Ovary (tissue), 10 donors: ENCODE measurements at places on chromosomes 7 and 10. TPM values are rescaled to one million over a fixed set of nuclear protein-coding genes. Genes with fewer than 3 reads are reported as not detected.

TMEM176A gene
- 137 TPM for total RNA-seq

TMEM229A gene
- not detected for total RNA-seq

ADRA2A gene
- 15.1 TPM for total RNA-seq

PRLHR gene
- total RNA-seq = not detected

- DNase-seq = no peak
- H3K4me3 ChIP-seq = no peak overlapping the region
- H3K27me3 ChIP-seq = no peaks in the 10 kb centered on the region
These were observed 61.9 kb downstream of the SH3PXD2A start for GRCh38 chr10:103793429-103793828.

- no peaks in the 10 kb centered on the region for H3K27me3 ChIP-seq
- peaks cover 14% of the 10 kb centered on the region for H3K4me1 ChIP-seq
- no peak overlapping the region for H3K27ac ChIP-seq
- no peaks in the 10 kb centered on the region for H3K36me3 ChIP-seq
- no peak for DNase-seq
- no peak overlapping the region for H3K4me3 ChIP-seq
These were observed 221.2 kb downstream of the PLXNA4 start for GRCh38 chr7:132355048-132355447.

- H3K27me3 ChIP-seq = no peaks in the 10 kb centered on the region
- H3K27ac ChIP-seq = no peak overlapping the region
- H3K36me3 ChIP-seq = no peaks in the 10 kb centered on the region
- no peaks in the 10 kb centered on the region for H3K4me1 ChIP-seq
- H3K4me3 ChIP-seq = no peak overlapping the region
These were observed 183.4 kb upstream of the VIPR2 start for GRCh38 chr7:159328096-159328495.

DNA sequence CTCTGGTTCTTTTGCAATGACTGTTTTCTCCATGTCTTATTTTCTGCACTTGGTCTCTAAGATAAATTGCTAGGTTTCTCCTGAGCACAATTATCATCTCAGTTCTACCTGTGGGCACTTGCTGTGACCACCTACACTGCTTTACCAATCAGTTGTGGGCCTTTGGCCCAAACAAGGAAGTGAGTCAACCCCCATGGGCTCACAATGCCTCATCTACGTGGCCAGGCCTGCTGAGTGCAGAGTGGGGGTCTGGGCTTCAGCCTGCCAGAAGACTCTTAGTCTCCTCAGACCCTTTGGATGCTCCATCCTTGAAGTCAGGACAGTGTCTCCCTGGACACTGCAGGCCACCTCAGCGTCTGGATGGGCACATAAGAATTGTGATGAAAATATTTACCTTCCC lies 20.3 kb downstream of the SCART1 start:
- H3K27ac ChIP-seq = no peak overlapping the region
- no peaks in the 10 kb centered on the region for H3K27me3 ChIP-seq
- H3K36me3 ChIP-seq = no peaks in the 10 kb centered on the region
- no peak for DNase-seq

- peaks cover 3% of the 10 kb centered on the region for H3K4me1 ChIP-seq
- H3K27me3 ChIP-seq = no peaks in the 10 kb centered on the region
- H3K27ac ChIP-seq = no peak overlapping the region
- H3K4me3 ChIP-seq = no peak overlapping the region
- no peaks in the 10 kb centered on the region for H3K36me3 ChIP-seq
These were observed 103.8 kb downstream of the POLL start for GRCh38 chr10:101484175-101484745.
